ENCODE measurements at places on chromosomes 7 and 10.

DNA sequence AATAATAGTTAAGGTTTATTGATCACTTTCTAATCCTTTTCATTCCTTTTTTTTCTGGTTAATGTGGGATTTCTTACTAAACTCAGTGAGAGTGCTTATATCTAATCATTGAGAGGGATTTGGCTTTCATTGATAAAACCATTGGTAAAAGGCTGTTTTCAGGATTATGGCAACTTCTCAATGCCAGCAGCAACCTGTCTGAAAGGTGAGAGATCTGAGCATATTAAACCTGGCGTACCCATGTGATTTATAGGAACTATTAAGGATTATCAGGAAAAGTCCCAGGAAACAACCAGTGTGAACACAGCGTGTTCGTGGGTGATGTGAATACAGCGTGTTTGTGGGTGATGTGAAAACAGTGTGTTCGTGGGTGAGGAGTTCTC lies 65.9 kb downstream of the PDIA4 start:
- no peak for DNase-seq

GRCh38 chr7:17342756-17343155 lies 44.3 kb downstream of the AHR start:
- DNase-seq: no peak

DNA sequence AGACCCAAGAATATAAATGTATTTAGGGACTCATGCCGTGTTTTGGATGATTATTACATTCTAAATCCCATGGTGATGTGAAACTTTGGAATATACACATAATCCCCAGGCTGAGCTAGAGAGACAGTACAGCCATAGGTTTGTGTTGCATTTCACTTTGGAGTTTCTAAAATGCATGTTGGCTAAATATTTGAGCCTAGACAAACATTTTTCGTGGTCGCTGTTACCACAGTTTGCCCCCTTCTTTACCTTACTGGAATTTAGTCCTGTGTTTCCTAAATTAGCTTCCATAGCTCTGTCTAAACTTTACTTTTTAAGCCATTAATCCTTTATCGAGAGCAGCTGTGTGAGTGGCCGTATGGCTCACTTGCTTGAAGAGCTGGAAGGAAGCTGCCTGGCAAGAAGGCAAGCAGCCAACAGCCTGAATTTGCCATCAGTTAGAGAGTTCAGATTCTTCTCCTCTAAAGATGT lies 192.0 kb downstream of the BICC1 start:
- no peak for DNase-seq

GRCh38 chr10:35324196-35324595 lies 12.1 kb upstream of the CCNY start:
- DNase-seq: no peak

- DNase-seq: no peak
Observed at GRCh38 chr7:47661051-47661714, 79.3 kb upstream of the TNS3 start.

- no peak for DNase-seq
Observed at GRCh38 chr7:22900101-22900500, 77.5 kb upstream of the TOMM7 start.

- no peak for DNase-seq
Observed at GRCh38 chr10:45253183-45253914, 62.1 kb downstream of the OR13A1 start.

DNA sequence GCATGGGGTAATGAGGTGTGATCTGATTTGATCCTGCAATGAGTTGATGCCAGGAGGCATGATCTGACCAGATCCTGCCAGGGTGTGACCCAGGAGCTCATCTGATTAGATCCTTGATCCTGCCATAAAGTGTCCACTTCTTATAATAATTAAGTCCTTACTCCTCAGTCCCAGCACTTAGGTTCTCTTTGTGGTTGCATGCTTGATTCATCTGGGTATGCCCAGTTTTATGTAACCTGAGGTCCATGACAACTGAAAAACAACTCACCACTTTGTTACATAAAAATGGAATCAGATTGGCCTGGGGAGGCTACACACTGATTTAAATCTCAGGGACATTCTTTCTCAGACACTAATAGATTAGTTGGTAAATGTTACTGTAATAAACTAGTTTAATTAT lies 19.1 kb downstream of the ACADSB start:
- DNase-seq: no peak

DNA sequence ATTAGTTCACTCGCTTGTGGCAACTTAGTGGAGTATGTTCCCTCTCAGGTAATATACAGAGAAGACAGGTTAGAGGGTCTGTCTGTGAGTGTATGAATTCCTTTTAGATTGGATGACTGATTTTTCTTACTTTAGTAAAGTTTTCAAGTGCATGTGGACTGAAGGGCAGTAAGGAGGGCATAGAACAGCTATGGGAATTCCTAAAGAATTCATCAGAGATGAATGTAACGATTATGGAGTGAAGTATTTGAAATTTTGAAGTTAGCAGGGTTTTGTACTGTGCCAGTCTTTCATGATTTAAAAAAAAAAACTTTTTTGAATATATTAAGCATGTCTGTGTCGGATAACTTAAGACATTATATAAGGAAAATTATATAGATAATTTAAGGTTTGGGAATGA lies 15.5 kb downstream of the MAPK8 start:
- no peak for DNase-seq

- DNase-seq: no peak
Observed at GRCh38 chr10:112409755-112410154, 35.8 kb downstream of the ACSL5 start.

Data from frontal cortex (tissue), 4 donors.